ENCODE measurements at places on chromosomes 12 and 14. TPM values are rescaled to one million over a fixed set of nuclear protein-coding genes. Genes with fewer than 3 reads are reported as not detected.

Gene AMHR2
- not detected for total RNA-seq

Gene SYCP3
- total RNA-seq = not detected

Gene HAL
- total RNA-seq = 1.1 TPM

Gene A2M
- 3.0 TPM for total RNA-seq

Gene AQP6
- total RNA-seq = not detected

Gene ULK1
- total RNA-seq = 81.5 TPM

Gene BMAL2
- total RNA-seq = not detected

Gene KRT3
- not detected for total RNA-seq

Gene ABCC9
- total RNA-seq = not detected

Gene PNP
- 58.9 TPM for total RNA-seq

Gene ART4
- not detected for total RNA-seq

Gene MGAT4C
- not detected for total RNA-seq

Measured in naive thymus-derived CD4-positive, alpha-beta T cell (primary cell).